ENCODE measurements at places on chromosomes 6 and 20.

GRCh38 chr20:57006411-57007170, 259.9 kb downstream of the BMP7 start:
- no peak for DNase-seq

DNA sequence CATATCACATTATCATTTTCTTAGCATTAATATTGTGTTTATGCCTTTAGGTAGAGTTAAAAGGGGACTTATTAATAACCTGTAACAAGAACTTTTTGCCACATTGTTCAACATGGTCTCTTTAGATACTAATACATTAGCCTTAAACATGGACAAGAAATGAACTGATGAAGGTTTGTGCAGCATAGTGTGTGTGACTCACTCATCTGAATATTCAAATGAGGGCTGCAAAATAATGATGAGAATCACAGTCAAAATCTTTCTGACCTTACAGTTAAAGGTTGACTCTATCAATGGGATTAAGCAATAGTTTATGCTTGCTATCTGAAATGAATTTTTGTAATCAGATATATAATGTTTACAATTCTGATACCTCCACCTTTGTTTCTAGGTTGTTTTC, 1189.3 kb upstream of the CITED2 start:
- no peak for DNase-seq

GRCh38 chr6:127484212-127484863, 25.1 kb upstream of the KIAA0408 start:
- no peak for DNase-seq

DNA sequence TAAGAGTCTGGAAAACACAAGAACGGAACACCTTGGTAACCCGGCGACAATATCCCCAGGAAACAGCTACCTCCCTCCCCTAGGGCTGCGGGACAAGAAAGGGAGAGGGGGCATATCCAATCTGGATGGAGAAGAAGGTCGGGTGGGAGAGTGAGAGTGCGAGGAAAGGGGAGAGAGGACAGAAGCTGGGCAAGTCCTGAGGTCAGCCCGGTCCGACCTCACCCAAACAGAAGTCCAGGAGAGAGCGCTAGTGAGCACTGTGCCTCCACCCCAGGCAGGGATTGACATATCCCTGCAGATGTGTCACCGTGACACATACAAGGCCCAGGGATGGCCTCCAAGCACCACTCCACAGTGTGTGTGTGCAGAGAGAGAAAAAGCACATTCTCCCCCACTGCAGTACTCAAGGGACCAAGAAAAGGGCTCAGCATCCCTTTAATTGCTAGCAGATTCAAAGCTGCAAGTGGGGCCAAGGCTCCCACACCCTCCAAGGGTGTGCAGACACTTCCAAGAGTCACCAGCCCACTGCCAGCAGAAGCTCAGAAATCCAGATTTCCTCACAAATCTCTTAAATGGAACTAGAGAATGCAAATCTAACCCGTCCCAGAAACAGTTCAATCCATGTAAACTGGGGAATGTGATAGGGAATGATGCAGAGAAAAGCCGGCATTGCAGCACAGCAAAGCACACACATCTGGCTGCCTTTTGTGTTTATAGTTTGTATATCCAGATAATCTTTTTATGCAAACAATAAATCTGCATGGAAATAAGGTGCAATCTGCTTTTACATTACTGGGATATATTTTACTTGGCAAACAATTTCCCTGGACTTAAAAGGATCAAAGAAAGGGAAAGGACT, 3.1 kb downstream of the PXDC1 start:
- peak; percentile 40 for DNase-seq

DNA sequence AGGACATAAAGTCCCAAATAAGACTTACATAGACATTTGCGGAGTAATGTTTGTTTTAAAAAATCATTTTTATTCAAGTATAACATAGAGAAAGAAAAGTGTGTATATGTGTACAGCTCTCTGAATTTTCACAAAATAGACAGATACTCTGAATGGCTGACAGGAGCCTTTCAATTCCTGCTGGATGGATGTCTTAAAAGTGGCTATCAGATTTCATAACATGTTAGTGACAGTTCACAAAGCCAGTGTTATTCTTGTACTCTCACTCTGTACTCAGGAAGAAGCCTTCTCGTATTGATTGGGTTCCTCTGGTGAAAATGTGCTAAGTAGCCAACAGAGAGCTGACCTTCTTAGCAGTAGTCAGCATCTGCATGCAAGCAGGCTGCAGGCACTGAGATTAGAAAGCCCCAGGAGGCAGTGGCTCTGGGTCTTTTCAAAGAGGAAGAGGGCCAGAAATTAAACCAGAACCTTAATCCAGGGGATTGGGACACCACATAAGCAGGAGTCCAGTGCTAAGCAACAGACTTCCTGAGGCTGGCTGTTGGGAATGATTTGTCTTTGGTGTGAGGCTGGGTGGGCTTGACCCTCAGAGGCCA, 19.7 kb downstream of the SLC17A4 start:
- no peak for DNase-seq

GRCh38 chr6:133286765-133287164, 45.6 kb downstream of the EYA4 start:
- DNase-seq: no peak

DNA sequence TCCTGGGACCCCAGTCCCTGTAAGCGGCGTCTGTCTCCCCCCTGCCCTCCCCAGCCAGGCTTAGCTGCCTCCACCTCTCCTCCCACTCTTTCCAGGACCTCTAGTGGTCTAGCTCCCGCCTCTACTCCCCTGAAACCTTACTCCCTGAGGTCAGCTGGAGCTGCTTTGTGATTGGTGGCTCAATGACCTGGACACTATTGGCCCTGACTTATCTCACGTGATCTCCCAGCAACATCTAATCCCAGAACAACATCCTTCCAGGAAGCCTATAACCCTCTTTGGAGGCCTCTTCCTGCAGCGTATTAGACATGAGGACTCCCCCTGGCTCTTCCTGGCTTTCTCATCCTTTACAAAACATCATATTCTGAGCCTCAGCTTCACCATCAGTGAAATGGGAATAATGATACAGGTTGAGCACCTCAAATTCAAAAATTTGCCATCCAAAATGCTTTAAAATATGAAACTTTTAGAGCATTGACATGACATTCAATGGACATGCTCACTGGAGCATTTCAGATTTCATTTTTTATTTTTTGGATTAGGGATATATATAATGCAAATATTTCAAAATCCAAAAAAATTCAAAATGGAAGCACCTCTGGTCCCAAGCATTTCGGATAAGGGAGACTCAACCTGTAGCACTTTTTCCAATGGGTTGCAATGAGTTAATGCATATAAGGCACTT, 16.3 kb upstream of the SRC start:
- no peak for DNase-seq

GRCh38 chr6:144090384-144090783, 5.0 kb downstream of the SF3B5 start:
- no peak for DNase-seq

- no peak for DNase-seq
These were observed 488.3 kb downstream of the COL12A1 start for GRCh38 chr6:74717591-74717990.

- no peak for DNase-seq
These were observed 617.2 kb upstream of the ID4 start for GRCh38 chr6:19219931-19220330.

GRCh38 chr6:24408719-24409410, 6.1 kb downstream of the MRS2 start:
- no peak for DNase-seq

GRCh38 chr20:21508230-21509078, 5.4 kb downstream of the NKX2-2 start:
- no peak for DNase-seq

DNA sequence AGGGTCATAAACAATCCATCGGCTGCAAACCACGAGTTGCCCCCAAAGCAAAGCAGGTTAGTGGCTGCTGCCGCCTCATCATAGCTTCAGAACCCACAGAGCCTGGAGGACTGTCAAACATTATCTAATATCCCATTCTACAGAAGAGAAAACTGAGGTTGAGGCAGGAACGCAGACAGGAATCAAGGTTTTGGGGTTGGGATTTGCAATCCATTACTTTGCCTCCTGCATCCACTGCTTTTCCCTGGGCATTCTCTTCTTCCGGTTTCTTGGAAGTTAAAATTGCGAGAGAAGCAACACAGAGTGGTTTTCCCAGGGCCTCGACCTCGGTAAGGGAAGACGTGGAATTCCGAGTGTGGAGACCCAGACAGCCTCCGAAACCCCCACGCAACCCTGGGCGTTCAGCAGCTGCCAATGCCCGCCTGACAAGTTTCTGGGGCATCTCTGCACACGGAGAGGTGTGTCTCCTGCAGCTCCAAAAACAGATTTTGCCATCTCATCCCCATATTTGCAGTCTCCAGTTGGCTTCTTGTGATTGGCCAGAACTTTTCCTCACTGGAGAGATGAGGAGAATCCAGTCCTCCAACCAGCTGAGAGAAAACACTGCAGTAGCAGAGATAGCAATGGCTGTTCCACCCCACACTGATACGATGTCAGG, 45.5 kb upstream of the SNAP25 start:
- no peak for DNase-seq

- no peak for DNase-seq
These were observed 76.7 kb downstream of the DACT2 start for GRCh38 chr6:168242940-168243225.

DNA sequence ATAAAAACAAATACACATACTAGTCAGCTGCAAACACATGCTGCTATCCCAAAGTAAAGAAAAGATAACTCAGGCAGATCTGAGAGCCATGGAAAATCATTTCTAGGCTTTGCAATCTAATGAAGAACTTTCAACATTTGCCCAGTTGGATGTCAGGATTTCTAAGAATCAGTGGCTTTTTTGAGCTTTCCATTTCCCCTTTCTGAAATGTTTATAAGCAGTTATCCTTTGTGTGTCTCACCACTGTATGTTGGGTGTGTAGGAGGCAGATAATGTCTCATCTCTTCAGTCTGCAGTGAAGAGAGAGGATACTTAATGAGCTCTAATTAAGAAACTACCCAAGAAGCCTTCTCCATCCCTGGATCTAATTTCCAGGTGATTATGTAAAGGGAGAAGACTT, 43.6 kb downstream of the RGS17 start:
- no peak for DNase-seq

GRCh38 chr6:12208190-12208589, 82.0 kb upstream of the EDN1 start:
- DNase-seq: no peak

Measured in CD4-positive, alpha-beta T cell treated with Interleukin-17A for 4 hours (primary cell).